D341Med (cell line): ENCODE measurements at places on chromosomes 12 and 14.

DNA sequence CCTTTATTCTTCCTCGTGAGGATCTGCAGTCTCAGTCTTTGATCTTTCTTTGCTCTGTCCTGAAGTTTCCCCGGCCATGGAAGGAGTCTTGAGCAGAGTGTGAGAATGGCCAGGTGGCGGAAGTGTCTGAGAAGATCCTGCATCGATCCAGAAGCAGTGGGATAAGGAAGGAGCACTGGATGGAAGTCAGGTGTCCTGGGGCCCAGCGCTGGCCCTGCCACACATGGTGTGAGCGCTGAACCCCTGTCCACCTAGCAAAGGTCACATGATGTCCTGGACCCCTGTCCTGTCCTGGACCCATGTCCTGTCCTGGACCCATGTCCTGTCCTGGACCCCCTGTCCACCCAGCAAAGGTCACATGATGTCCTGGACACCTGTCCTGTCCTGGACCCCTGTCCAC is 111.8 kb upstream of the MED13L start:
- DNase-seq, result no peak

DNA sequence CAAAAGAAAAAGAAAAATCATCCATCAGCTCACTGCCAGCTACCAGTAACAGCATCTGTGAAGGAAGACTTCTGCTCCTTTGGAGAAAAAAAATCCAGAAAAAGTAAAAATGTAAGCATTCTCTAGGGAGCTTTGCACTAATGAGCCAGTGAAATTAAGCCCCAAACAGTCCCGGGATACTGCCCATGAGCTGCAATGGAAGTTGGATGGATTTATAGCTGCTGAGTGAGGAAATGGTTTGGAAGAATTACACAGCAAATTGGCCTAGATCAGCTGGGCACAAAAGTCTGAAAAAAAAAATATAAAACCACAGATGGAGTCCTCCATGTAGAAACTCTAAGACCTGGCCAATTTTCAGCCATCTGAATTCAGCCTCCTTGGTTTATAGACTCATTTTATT is 462.9 kb upstream of the USP15 start:
- no peak for DNase-seq

GRCh38 chr12:3077572-3078081 is 448 bp downstream of the TSPAN9 start:
- peak; percentile 50 for DNase-seq

GRCh38 chr12:48765753-48766162 is 23.1 kb downstream of the ADCY6 start:
- DNase-seq, result no peak

- peak; percentile 95 for DNase-seq
Measured at GRCh38 chr14:75278422-75279152, at the start of gene FOS. Gene FOS (plus strand): TSS chr14:75278828. CDS start chr14:75278983, 155 bp downstream.

- no peak for DNase-seq
Measured at GRCh38 chr12:108317308-108318234, 21.5 kb downstream of the CMKLR1 start.

DNA sequence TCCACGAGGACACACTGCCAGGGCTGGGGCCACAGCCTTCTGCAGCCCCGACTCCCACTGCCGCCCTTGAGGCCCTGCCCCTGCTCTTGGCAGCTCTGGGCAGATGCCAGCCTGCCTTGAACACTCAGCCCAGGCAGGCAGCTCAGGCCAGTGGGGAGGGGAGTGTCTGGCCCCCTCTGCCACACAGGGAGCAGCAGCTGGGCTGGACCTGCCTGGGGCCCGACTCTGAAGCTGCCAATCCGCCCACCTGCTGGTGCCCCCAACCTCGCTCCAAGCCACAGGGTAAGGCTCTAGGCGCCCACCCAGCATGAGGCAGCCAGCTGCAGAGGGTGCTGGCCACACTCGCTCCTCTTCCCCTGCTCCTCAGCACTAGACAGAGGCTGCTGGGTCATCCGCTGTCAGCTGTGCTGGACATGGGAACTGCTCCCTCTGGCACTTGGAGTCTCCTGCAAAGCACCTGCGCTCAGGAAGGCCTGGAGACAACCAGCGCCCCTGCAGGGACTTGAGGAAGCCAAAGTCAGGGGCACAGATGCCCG is 24.6 kb upstream of the NUDT14 start:
- no peak for DNase-seq

- DNase-seq, result no peak
Measured at GRCh38 chr14:55386037-55386808, 25.4 kb downstream of the ATG14 start.

GRCh38 chr14:53824061-53824460 is 132.6 kb downstream of the BMP4 start:
- DNase-seq, result no peak

- DNase-seq, result no peak
Measured at GRCh38 chr14:97692084-97692483, 894.9 kb downstream of the VRK1 start.

GRCh38 chr12:42008996-42009395 is 135.7 kb downstream of the GXYLT1 start:
- DNase-seq, result no peak

GRCh38 chr14:93156693-93157369 is 27.9 kb downstream of the MOAP1 start:
- no peak for DNase-seq

- no peak for DNase-seq
Measured at GRCh38 chr12:71840231-71840847, 780 bp downstream of the TBC1D15 start.

- DNase-seq, result peak; percentile 30
Measured at GRCh38 chr12:28963554-28963953, 185.5 kb upstream of the FAR2 start.

DNA sequence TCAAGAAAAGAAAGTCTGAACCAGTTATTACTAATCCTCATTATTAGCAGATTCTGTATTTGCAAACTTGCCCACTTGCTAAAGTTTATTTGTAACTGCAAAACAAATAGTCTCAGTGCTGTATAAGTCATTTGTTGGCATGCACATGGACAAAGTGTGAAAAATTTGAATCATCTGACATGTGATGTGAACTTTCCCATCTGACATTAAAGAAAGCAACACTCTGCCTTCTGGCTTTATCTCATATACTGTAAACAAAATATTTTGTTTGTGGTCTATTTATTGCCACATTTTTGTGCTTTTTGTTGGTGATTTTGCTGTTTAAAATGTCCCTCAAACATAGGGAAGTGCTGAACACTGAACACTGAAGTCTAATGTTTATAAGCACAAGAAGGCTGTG is 513.8 kb downstream of the RPL10L start:
- no peak for DNase-seq

DNA sequence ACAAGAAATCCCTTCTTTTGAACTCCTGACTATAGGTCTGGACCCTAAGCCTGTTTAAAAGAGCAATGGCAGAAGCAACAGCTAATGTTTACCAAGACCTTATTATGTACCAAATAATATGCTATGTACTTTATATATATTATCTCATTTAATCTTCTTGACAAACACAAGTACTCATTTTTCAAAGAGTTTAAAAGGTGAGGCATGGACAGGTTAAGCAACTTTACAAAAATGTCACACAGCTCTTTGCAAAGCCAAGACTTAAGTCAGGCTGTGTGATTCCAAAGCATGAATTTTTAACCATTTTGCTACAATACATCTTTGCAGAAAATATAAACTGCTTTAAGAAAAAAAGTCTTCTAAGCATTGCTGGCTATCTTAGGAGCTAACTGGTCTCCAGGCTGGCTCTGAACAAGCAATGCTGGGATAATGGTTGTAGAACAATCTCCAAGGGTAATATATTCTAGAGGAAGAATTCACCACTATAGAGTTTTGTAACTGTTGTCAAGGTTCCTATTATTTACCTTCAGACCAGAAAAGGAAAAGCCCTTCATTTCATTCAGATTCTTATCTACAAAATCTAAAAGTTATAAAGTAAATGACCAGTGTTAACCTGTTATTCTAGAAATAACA is 22.1 kb downstream of the SYNJ2BP start:
- no peak for DNase-seq

- peak; percentile 77 for DNase-seq
Measured at GRCh38 chr12:109518820-109519665, 41.6 kb downstream of the UBE3B start.

DNA sequence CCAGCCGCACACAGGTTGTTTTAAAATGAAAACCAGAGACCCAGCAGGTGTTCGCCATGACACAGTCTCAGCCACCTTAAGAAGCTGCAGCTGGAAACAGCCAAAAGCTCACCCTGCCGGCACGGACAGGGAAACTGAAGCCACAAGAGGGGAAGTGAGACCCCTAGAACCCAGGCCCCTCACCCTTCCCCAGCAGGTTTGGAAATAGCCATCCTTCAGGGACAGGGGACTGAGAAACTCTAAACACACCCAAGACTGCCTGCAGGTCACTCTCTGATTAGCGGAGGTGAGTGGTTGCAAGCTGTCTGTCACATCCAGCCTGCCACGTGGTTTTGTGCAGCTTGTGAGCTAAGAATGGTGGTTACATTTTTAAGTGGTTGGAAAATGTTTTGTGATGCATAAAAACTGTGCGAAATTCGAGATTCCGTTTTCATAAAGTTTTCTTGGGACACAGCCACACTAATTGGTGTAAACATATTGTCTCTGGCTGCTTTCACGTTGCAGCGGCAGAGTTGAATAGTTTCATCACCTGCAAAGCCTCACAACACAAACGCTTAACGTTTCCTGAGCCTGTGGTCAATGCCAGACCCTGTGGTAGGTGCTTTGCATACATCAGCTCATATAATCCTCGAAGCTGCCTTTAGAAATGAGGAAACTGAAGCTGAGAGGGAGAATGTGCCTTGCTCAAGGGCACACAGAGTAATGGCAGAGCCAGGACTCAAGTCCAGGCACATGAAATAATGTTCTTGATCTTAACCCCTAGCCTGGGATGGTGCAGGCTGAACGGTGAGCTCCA is 1.7 kb upstream of the SELPLG start:
- peak; percentile 12 for DNase-seq

DNA sequence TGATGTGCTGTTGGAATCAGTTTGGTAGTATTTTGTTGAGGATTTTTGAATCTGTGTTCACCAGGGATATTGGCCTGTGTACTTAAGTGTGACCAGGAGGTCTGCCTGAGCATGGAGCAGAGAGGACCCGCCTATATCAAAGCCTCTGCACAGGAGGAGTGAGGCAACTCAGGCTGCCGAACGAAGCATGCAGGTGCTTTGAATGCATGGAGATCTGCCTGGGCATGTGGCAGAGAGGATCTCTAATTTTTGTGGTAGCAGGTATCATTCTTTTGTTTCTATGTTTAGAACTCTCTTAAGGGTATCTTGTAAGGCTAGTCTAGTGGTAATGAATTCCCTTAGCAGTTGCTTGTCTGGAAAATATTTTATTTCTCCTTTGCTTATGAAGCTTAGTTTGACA is 26.9 kb downstream of the RAB3IP start:
- DNase-seq, result no peak

DNA sequence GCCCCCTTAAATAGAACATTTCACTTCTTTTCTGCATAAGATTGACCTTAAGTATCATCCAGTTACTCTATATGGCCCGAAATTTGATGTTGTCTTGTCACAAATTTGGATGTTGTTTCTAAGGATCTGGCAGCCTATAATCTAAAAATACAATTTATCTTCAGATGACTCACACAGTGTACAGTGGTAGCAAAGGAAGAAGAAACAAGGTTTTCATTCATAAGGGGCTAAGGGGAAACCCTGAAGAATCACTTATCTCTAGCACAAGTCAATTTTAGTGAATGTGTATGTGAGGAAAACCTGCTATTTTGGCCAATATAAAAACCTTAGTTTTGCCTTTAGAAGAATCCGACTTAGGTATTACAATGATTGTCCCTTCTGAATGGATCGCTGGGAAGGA is 606.3 kb upstream of the LRFN5 start:
- DNase-seq, result no peak

DNA sequence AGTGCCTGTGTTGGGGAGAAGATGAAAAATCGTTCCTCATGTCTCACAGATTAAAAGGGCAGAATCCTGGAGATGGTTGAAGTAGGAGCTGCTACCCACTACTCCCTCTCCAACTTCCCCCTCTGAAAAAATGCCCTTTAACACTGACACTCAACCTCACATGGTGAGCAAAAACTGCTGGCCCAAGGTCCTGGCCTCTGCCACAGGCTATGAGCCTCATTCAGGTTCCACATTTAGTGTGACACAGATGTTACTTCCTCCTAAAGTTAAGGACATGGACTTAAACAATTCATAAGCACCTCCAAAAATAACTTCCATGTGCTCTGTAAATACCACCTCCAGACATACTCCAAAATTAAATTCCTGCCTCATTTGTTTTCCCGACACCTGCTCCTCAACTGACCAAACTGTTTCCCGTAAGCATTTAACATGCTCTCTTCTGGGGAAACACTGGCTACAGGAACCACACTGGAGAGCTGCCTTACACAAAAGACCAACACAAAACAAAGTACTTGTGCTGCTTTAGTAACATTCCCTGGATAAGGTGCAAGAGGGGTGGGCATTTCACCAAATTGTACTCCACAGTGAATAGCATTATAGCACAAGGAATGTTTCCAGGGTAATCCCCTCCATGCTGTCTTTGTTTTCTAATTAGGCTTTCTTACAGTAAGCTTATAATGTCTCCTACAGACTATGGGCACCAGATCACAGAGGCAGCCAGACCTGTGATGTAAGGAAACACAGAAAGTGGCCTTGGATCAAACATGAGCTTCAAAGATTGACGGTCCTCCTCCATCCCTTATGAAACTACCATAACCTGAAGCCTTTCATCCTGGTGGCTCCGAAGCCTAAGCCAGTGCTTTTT is 57.0 kb downstream of the PHLDA1 start:
- DNase-seq, result peak; percentile 50

DNA sequence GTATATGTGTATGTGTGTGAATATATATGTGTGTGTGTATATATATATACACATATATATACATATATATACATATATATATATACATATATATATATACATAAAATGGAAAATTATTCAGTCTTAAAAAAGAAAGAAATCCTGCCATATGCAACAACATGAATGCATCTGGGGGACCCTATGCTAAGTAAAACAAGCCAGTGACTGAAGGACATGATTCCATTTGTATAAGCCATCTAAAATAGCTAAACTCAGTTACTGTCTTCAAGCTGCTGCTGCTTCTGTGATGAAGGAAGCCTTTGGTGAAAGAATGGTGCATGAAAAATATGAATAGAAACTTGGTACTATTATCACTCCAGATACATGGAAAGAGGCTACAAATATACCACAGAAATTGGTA is 118.6 kb downstream of the ATXN7L3B start:
- DNase-seq, result no peak

DNA sequence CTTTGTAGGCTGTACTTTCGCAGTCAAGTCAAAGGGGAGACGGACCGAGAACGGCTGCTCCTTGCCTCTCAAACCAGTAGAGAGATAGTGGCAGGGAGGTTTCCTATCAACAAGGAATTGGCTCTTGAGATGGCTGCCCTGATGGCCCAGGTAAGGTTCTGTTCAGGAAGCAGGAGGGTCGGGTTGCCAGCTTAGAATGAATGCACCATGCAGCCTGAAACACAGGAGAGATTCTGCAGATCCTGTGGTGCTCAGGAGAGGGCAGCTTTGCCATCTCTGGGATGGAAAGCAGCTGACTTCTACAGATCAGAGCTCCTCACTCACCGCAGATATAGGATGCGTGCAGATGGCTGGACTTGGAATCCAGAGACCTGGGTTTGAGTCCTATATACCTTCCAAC is 18.0 kb downstream of the PIGH start:
- no peak for DNase-seq
